ENCODE measurements at places on chromosomes 1 and 21.

- no peak for DNase-seq
Observed at GRCh38 chr1:19817160-19817559, 2.1 kb upstream of the RNF186 start.

DNA sequence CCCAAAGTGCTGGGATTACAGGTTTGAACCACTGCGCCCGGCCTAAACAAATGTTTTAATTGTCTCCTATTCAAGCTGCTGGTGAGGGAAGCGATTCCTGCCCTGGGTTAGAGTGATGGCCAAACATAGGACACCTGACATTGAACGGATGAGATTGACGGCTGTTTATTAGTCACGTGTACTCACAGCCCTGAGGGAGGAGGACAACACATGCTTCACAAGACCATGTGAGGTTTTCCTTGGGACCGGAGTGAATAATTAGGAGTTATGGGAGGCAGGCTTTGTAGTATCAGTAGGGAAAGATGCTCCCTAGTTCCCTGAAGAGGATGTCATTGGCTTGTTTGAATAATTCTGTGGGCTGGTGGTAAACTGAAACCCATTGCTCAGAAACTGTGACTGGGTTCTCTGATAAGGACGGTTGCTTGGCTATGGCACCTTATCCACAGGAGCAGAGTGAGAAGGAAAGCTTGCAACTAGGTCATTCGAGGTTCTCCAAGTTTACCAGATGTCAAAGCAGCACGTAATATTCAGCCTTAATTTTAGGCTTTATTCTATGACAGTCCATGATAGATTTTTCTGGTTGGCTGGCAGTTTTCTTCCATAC, 245.8 kb downstream of the PLA2G4A start:
- DNase-seq = no peak

- DNase-seq = no peak
Observed at GRCh38 chr1:171844381-171844780, 3.1 kb downstream of the DNM3 start.

- DNase-seq = no peak
Observed at GRCh38 chr1:84282780-84283333, 18.7 kb upstream of the SAMD13 start.

- no peak for DNase-seq
Observed at GRCh38 chr21:20459838-20460237, 538.4 kb upstream of the NCAM2 start.

DNA sequence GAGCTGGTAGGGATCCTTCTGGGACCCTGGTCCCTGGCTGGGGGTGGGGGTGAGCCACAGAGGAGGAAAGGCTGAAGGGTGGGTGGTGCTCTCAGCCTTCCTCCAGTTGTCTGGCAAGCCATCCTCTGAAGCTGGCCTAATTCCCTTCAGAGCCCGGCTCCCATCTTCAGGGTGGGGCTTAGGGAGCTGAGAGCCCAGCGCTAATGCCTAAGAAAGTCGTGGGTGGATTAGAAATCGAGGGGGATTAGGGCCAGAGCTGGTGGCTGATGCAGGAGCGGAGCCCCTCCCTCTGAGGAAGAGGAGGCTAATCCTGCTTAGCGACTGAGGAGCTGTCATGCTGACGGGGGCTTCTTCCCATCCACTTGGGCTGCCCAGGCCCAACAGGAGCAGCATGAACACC, 30.8 kb upstream of the DMBX1 start:
- DNase-seq = no peak

- peak; percentile 9 for DNase-seq
Observed at GRCh38 chr1:164225011-164225410, 334.0 kb upstream of the PBX1 start.

- no peak for DNase-seq
Observed at GRCh38 chr1:208241512-208241911, 2.7 kb downstream of the PLXNA2 start.

- DNase-seq = no peak
Observed at GRCh38 chr1:234562334-234562733, 47.6 kb downstream of the IRF2BP2 start.

- DNase-seq = peak; percentile 21
Observed at GRCh38 chr1:211935448-211935970, 99.8 kb downstream of the INTS7 start.

DNA sequence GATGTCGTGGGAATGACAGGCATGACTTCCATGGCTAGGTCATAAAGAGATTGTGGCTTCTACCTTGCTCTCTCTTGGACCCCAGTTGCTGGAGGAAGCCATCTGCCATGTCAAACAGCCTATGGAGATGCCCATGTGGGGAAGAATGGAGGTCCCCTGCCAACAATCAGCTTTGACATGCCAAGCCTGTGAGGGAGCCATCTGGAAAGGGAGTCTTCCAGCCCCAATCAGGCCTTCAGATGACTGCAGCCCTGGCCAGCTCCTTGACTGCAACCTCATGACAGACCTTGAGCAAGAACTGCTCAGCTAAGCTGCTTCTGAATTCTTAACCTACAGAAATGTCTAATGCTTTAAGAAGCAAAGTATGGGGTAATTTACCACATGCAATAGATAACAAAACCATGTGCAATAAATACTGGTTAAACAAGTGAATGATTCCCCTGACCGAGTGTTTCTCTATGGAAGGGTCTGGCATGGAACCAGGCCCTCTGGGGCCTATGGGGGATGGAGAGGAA, 187.1 kb downstream of the HIVEP3 start:
- DNase-seq = no peak

- peak; percentile 60 for DNase-seq
Observed at GRCh38 chr1:94934551-94934950, 7.6 kb upstream of the CNN3 start.

DNA sequence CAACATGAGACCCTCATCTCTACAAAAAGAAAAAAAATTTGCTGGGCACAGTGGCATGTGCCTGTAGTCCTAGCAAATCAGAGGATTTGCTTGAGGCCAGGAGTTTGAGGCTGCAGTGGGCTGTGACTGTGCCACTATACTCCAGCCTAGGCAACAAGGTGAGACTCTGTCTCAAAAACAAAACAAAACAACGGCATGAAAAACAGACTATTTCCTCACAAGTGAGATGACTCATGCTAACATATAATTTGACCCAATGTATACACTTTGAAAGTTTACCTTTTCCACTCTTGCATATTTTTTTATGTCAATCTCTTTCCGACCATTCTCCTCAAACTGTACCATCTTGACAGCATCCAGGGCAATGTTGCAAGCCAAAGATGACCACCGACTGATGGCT, 17.5 kb downstream of the CCT3 start:
- DNase-seq = no peak

DNA sequence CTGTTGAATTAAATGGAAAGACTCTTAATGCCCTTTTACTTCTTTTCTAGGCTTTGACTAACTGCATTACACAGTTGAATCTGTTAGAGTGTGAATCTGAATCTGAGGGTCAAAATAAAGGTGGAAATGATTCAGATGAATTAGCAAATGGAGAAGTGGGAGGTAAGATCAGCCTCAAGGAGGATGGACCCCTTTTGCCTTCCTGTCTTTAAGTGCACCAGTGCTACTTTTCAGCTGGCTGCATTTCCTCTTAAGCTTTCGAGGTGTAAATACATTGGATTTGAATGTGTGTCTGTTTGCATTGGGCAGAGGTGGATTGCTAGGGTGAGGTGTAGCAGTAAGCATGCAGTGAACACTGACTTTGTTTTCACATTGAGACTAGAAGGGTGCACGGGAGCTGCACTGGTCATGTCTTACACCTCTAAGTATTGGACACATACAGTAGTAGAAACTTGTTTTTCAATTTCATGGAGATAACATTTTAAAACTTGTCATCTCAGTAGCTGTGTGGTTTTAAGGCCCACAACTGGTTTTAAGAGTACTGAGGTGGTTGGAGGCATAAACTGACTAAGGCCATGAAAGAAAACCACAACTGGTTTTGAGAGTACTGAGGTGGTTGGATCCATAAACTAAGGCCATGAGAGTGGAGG, 35.4 kb downstream of the MIA3 start:
- no peak for DNase-seq

GRCh38 chr21:40021558-40022351, 154.5 kb downstream of the PCP4 start:
- no peak for DNase-seq

DNA sequence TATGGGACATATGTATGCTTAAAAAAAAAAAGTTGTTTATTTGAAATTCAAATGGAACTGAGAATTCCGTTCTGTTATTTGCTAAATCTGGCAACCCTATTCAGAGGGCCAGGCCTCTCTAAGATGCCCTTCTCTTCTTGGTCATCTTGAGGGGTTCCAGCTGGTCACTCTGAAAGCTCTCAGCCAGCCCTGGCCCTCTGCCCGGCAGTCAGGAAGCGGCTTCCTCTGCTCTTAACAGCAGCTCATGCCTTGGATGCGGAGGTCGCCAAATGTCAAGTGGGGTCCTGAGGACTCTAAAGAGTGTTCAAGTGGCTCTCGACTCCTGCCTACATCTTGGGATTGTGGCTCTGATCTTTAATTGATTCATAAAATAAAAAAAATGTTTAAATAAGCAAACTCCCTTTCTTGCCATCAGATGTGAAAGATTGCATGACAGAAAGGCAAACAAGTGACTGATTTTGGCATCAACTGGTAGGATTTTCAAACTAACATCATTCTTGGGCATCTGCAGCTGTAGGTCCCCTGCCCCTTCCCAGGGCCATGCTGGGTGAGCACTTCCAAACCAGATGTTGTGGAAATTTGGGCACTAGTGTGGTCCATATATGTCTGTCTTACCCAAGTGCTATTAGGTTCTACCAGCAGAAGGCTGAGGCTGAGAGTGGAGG, 130.8 kb downstream of the PRDM2 start:
- DNase-seq = no peak

DNA sequence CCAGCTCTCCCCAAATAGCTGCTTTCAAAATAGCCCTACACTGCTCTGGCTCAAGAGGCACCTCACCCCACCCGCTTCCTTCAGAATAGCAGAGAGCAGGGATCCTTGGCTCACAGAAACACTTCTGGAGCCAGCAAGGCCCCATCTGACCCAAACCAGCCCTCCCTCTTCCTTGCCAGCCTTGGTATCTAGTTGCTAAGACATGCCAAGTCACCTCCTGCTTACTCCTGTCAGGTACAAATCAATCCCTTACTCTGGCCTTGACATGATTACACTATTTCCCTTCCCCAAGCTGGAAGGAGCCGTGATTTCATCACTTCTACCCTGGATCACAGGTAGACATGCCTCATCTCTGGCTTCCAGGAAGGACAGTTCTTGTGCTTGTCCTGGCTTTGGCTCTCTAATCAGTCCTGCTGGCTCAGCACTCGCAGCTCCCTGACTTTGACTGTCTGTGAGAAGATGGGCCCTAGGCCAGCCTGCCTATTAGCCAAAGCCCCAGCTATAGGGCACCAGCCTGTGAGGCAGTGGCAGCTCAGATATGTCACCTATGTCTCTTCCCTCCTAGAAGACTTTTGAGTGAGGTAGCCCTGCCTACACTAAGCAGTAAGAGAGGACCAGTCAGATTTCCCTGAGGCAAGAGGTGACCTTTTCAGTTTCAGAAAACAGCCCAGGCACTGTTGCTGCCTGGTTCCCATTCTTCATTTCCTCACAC, 8.9 kb upstream of the MUTYH start:
- DNase-seq = no peak

DNA sequence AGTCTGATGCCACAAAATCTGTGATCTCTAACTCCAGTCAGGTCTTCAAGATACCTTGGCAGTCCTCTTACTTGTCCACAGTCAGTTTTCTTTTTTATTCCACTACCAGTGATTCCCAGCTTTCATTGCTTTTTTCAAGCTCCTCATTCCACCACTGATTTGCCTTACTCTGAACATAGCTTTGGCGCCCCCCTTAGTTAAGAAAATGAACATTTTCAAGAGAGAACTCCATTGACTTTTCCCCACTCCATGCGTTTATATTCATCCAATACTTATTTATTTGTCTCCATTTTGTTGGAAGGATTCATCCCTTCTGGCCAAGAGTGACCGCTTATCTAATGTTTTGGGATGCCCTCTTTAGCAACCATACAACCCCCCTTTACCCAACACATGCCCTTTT, 33.9 kb upstream of the IPO9 start:
- peak; percentile 60 for DNase-seq

- DNase-seq = no peak
Observed at GRCh38 chr1:57101209-57101608, 135.4 kb upstream of the C8B start.

DNA sequence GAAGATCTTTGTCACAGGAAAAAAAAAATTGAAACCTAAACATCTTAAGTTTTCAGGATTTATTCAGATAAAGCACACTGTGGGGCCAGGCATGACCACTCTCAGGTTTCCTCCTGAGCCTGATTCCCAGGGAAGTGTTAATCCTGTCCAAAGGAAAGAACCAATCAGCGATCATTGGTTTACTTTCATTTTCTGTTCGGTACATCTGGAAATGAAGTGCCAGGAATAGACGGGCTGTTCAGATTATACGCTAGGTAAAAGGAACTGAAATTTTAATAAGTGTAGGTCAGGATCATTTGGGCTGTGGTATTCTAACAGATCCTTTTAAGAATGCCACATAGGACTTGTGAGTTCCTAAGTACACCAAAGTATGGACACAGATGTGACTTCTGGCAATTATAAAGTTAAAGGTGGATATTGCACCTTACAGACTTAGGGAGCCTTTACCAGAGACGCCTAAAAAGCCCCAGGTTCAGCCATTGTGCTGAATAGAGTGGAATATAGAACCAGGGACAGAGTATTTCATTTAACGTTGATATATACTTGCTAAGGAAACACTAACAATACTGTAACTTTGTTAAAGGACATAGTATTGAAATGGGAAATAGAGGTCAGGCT, 9.3 kb upstream of the CACYBP start:
- no peak for DNase-seq

DNA sequence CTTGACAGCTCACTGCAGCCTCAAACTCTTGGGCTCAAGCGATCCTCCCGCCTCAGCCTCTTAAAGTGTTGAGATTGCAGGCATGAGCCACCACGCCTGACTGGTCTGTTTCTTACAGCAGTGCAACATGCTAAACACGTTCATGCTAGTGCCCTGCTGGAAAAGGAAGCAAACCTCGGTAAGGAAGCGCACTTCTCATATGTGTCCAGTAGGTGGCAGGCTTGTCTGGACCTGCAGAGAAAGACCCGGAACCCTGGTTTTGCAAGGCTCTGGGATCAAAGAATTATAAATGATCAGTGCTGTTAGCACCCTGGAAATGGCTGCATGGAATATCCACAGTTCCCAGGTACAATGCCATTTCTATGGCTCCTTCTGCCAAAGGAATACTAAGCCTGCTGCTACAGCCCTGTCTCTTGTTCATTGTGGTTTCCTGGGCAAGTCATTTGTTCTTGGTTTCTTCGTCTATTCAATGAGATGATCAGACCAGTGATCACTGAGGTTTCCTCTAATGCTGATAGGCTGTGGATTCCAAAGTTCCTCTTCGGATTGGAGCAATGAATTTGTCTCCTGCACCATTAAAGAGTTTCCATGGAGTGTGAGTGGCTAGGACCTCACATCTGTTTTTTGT, 15.9 kb downstream of the RNU5D-1 start:
- DNase-seq = peak; percentile 63

- DNase-seq = no peak
Observed at GRCh38 chr1:108063703-108064102, 98.7 kb upstream of the VAV3 start.

Measured in NCI-H69 (cell line).